ENCODE measurements at places on chromosomes 3 and 15. TPM values are rescaled to one million over a fixed set of nuclear protein-coding genes. Genes with fewer than 3 reads are reported as not detected.

The RHOV gene
- total RNA-seq, result 0.53 TPM

The C2CD4A gene
- 2.6 TPM for total RNA-seq

The AMT gene
- total RNA-seq, result 2.4 TPM

The GCNT3 gene
- total RNA-seq, result not detected

The SLC2A2 gene
- not detected for total RNA-seq

DNA sequence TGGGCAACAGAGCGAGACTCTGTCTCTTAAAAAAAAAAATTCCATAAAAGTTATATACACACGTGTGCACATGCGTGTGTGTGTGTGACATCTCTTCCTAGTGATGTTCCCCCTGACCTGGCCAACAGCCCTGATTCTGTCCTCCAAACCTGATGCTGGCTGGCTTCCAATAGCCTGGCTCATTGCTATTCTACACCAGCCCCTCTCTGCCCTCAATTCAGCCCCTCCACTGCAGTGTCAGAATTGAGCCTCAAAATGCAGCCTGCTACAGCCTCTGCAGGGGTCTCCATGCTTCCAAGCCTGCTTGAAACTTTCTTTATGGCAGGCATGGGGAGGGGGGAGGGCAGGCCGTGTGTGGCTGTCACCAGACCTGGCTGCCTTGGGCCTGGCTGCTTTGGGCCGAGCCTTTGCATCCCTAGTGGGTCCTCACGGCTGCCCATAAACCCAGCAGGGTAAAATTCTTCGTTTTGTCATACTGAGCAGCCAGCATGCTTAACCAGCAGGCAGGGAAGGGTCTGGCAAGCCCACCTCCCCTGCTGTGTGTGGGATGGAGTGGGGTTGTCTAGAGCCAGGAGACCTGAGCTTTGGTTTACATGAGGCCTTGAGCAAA lies 22.7 kb upstream of the DOCK3 start:
- H3K4me3 ChIP-seq, result no peak overlapping the region
- no peak for DNase-seq
- H3K27ac ChIP-seq, result peak overlapping the region; percentile 19

- peaks cover 2% of the 10 kb centered on the region for H3K36me3 ChIP-seq
- DNase-seq, result no peak
- peaks cover under 1% of the 10 kb centered on the region for H3K27me3 ChIP-seq
- H3K4me3 ChIP-seq, result no peak overlapping the region
- H3K27ac ChIP-seq, result no peak overlapping the region
- H3K4me1 ChIP-seq, result no peaks in the 10 kb centered on the region
Measured at GRCh38 chr15:56553486-56553885, 88.5 kb upstream of the MNS1 start.

DNA sequence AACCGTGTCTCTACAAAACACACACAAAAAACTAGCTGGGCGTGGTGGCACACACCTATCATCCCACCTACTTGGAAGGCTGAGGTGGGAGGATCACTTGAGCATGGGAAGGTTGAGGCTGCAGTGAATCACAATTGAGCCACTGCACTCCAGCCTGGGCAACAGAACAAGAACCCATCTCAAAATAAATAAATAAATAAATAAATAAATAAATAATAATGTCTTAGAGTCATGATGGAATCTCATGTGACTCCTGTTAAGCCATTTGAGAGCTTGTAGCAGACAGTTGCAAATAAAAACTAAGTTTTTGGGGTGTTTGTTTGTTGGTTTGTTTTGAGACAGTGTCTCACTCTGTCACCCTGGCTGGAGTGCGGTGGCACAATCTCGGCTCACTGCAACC lies 33.2 kb downstream of the SLC12A1 start:
- no peaks in the 10 kb centered on the region for H3K27me3 ChIP-seq
- no peaks in the 10 kb centered on the region for H3K4me1 ChIP-seq
- H3K4me3 ChIP-seq, result no peak overlapping the region
- H3K27ac ChIP-seq, result no peak overlapping the region
- no peaks in the 10 kb centered on the region for H3K36me3 ChIP-seq

DNA sequence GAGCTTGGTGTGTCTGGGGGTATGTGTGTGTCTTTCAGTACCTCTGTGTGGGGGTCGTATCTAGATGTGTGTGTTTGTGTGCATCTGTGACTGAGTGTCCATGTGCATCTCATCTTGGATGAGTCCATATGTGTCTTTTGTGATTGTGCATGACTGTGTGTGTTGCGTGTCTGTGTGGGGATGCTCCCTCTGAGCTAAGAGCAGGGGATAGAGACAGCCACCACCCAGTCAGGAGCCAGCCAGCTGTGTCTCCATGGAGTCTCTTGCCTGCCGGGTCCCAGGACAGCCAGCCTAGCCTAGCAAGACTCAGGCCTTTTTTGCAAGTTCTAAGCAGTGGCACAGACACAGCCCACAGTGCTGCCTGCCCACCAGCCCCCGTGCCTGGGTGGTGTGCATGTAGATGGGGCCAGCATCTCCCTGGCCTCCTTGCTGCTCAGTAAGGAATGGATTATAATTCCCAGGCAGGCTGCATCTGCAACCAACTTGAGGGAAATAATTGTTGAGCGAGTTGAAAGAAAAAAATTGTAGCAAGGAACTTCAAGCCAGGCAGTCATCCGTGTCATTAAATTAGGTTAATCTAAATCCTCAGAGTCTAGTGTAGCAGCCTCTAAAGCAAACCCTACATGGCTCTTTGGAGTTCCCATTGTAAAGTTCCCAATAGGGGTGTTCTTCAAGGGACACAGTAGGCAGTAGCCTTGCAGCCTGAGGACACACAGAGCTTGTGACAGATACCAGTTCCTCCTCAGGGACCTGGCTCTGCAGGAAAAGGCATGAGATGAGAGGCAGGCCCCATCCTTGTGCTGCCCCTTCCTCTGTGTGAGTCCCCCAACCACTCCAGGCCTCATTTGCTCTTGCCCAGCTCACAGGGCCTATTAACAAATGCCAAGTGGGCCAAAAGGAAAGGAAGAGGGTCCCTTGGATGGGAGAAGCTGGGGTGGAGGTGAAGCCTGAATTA lies 35.9 kb upstream of the MRPS22 start:
- no peak for DNase-seq
- H3K36me3 ChIP-seq, result no peaks in the 10 kb centered on the region
- no peak overlapping the region for H3K4me3 ChIP-seq
- no peak overlapping the region for H3K27ac ChIP-seq

DNA sequence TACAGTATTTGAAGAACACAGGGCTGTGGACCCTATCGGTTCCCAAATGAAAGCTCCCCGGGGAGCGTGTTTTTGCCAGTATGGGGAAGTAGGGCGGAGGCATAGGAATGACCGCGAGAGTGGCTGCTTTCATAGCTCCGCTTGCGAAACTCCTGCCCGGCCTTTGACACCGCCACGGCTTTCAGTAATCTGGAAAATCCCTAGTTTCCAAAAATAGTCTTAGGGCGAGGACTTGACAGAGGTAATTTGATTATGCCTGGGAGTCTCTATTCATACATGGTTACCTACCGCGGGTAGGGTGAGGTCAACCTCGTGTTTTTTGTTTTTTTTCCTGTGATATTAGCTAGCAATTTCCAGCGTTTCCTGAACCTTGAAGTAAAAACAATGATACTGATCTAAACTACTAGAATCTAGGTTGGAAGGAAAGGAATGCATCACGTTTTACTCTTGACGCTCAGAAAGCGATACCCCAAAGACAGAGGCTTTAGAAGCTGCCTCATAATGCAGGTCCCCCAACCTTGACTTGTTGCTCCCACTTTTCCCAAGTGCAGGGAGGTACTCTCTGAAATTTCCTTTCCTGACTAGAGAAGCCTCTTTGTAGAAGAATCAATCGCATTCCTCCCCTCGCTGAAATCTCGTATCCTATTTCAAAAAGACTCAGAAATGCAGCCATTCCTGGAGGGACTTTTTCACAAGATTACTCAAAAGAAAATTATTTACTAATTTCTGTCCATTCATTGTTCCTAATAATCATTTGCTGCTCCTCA lies 894 bp upstream of the CCNL1 start:
- H3K27me3 ChIP-seq, result peaks cover 2% of the 10 kb centered on the region
- H3K4me3 ChIP-seq, result peak overlapping the region; percentile 94
- H3K27ac ChIP-seq, result peak overlapping the region; percentile 99
- peak; percentile 77 for DNase-seq
- peaks cover 48% of the 10 kb centered on the region for H3K36me3 ChIP-seq
- H3K4me1 ChIP-seq, result peaks cover 41% of the 10 kb centered on the region

DNA sequence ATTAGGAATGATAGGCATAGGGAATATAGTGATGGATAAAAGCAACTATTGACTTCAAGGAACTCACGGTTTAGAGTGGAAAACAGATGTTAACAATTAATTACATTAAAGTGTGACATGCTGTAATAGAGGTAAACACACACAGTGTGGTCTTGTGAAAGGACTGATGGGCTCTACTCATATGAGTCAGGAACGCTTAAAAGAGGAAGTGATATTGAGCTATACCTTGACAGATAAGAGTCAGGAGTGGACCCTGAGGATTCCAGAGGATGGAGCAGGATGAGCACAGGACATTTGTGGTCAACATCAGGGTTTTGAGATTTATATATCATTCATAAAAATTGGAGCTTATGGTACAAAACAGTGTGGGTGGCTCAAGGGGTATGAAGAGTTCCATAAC lies 11.0 kb downstream of the EXOG start:
- peaks cover 17% of the 10 kb centered on the region for H3K36me3 ChIP-seq
- H3K27ac ChIP-seq, result no peak overlapping the region
- H3K4me1 ChIP-seq, result no peaks in the 10 kb centered on the region
- no peak for DNase-seq
- no peaks in the 10 kb centered on the region for H3K27me3 ChIP-seq

GRCh38 chr3:160928183-160928726 lies 172.2 kb downstream of the PPM1L start:
- no peaks in the 10 kb centered on the region for H3K4me1 ChIP-seq
- H3K4me3 ChIP-seq, result no peak overlapping the region

DNA sequence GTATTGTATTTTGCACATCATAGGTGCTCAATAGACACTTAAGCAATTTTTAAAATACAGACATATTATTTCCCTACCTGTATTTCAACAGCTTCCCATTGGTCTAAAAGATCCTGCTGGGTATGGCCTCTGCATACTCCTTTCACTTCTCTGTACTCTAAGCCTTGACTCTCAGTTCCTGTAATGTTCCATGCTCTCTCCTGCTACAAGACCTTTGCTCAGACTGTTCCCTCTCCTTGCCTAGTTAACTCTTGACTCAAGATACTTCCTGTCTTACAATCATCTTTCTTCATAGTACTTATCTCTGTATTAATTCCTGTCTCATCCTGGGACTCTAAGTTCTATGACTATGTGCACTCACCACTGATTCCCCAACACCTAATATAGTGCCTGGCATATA lies 1.7 kb downstream of the SCN11A start:
- no peaks in the 10 kb centered on the region for H3K36me3 ChIP-seq
- no peak for DNase-seq
- H3K27me3 ChIP-seq, result no peaks in the 10 kb centered on the region
- peaks cover 47% of the 10 kb centered on the region for H3K4me1 ChIP-seq
- peak overlapping the region; percentile 11 for H3K27ac ChIP-seq
- H3K4me3 ChIP-seq, result no peak overlapping the region

DNA sequence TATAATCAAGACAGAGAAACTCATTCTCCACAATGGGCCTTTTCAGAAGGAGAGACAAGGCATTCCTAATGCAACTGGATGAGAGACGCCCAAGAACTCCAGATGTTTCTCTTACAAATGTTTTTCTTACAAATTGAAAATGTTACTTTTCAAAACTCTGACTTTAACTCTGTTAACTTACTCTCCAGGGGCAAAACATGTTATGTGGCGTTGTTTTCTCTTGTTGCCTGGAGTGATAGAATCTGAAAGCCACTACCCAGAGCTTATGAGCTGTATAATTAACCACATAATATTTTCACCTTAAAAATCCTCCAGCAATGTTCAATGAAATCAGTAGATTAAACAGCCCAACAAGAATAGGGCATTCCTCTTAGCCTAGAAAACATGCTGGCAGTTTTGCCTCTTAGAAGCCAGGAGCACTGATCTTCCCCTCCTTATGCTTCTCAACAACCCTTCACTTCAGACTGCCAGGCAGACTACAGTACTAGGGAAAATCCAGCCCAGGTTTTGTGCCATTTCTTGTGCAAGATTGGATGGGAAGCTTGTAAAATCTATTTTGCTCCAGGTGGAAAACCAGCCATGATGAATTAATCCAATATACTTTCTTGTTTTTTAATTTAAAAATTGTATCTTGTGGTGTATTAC lies 186.7 kb upstream of the GADL1 start:
- H3K36me3 ChIP-seq, result no peaks in the 10 kb centered on the region
- H3K27me3 ChIP-seq, result no peaks in the 10 kb centered on the region
- H3K4me3 ChIP-seq, result no peak overlapping the region
- no peak overlapping the region for H3K27ac ChIP-seq
- peaks cover 14% of the 10 kb centered on the region for H3K4me1 ChIP-seq

- H3K4me3 ChIP-seq, result no peak overlapping the region
- H3K36me3 ChIP-seq, result no peaks in the 10 kb centered on the region
- peaks cover 13% of the 10 kb centered on the region for H3K27me3 ChIP-seq
- DNase-seq, result no peak
Measured at GRCh38 chr15:71777216-71777943, 33.0 kb upstream of the NR2E3 start.

GRCh38 chr15:40836020-40836419 lies 7.5 kb upstream of the PPP1R14D start:
- no peaks in the 10 kb centered on the region for H3K27me3 ChIP-seq
- no peaks in the 10 kb centered on the region for H3K36me3 ChIP-seq
- H3K27ac ChIP-seq, result no peak overlapping the region
- H3K4me3 ChIP-seq, result no peak overlapping the region
- H3K4me1 ChIP-seq, result no peaks in the 10 kb centered on the region

- no peak overlapping the region for H3K4me3 ChIP-seq
- DNase-seq, result no peak
- H3K36me3 ChIP-seq, result peaks cover 16% of the 10 kb centered on the region
- H3K4me1 ChIP-seq, result peaks cover 17% of the 10 kb centered on the region
Measured at GRCh38 chr15:89070197-89071124, 17.8 kb upstream of the ABHD2 start.

DNA sequence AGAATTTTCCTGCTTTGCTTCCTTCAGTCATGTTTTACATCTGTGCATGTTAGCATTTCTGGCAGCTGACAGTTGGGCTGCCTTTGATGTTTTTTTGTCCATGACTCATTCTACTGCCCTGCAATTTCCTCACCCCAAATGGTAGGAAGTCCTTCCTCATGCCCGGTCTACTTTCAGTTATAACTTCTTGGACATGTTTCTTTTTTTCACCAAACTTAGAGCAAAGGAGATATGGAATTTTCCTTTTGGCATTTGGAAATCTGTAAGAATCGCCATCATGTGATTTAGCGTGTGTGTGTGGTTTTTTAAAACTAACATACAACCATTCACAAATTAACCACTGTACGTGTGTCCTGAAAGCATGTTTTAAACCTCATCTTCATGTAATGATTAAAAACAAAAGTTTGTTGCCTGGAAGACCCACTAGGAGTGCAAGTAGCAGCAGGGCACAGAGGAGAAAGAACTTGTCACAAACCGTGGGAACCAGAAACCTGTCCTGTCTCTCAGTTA lies 430.7 kb upstream of the CFAP20DC start:
- DNase-seq, result no peak
- no peaks in the 10 kb centered on the region for H3K36me3 ChIP-seq
- peaks cover 10% of the 10 kb centered on the region for H3K4me1 ChIP-seq
- peak overlapping the region; percentile 6 for H3K4me3 ChIP-seq
- H3K27me3 ChIP-seq, result no peaks in the 10 kb centered on the region
- no peak overlapping the region for H3K27ac ChIP-seq

- H3K27ac ChIP-seq, result no peak overlapping the region
- peaks cover 13% of the 10 kb centered on the region for H3K36me3 ChIP-seq
- H3K4me3 ChIP-seq, result no peak overlapping the region
- H3K4me1 ChIP-seq, result peaks cover 3% of the 10 kb centered on the region
Measured at GRCh38 chr3:71614426-71614825, 30.9 kb upstream of the FOXP1 start.

Measured in activated CD4-positive, alpha-beta memory T cell treated with anti-CD3 and anti-CD28 coated beads for 36 hours (primary cell).